Thoracic aorta endothelial cell (primary cell): ENCODE measurements at places on chromosomes 1 and 21. TPM values are rescaled to one million over a fixed set of nuclear protein-coding genes. Genes with fewer than 3 reads are reported as not detected.

RCSD1 gene
- 0.07 TPM in 1 of 2 replicates, not detected in the other for total RNA-seq

ST6GALNAC3 gene
- 39.0 and 62.1 TPM in 2 replicates for total RNA-seq

CLCA1 gene
- not detected in 2 replicates for total RNA-seq

AMY2B gene
- 1.6 and 2.9 TPM in 2 replicates for total RNA-seq

OR10J1 gene
- not detected in 2 replicates for total RNA-seq

PPOX gene
- 11.6 and 16.4 TPM in 2 replicates for total RNA-seq

GNG4 gene
- total RNA-seq = not detected in 2 replicates

SPRR5 gene
- not detected in 2 replicates for total RNA-seq

PRR9 gene
- not detected in 2 replicates for total RNA-seq

CD5L gene
- not detected in 2 replicates for total RNA-seq

MTARC1 gene
- 2.5 and 3.4 TPM in 2 replicates for total RNA-seq

RHOU gene
- total RNA-seq = 0.53 and 1.1 TPM in 2 replicates

TNFRSF1B gene
- total RNA-seq = 28.1 and 30.5 TPM in 2 replicates

CNKSR1 gene
- total RNA-seq = 0.13 TPM in 1 of 2 replicates, not detected in the other

NECTIN4 gene
- 0.14 and 0.40 TPM in 2 replicates for total RNA-seq

LPAR3 gene
- total RNA-seq = 0.07 TPM in 1 of 2 replicates, not detected in the other

PTPRU gene
- 1.3 and 5.0 TPM in 2 replicates for total RNA-seq

SLC35F3 gene
- total RNA-seq = not detected in 2 replicates

CFAP126 gene
- not detected in 2 replicates for total RNA-seq

TCEA3 gene
- total RNA-seq = 0.53 and 1.0 TPM in 2 replicates

KRTAP20-1 gene
- not detected in 2 replicates for total RNA-seq

MROH9 gene
- total RNA-seq = not detected in 2 replicates

CA14 gene
- total RNA-seq = not detected in 2 replicates

FAM163A gene
- total RNA-seq = not detected in 2 replicates

ESRRG gene
- not detected in 2 replicates for total RNA-seq

RNASEL gene
- 2.2 and 2.8 TPM in 2 replicates for total RNA-seq

KAZN gene
- total RNA-seq = 1.5 and 2.4 TPM in 2 replicates
